Fibroblast of the aortic adventitia (primary cell): ENCODE measurements at places on chromosomes 7 and 10.

GRCh38 chr7:117600911-117601310 lies 121.1 kb downstream of the CFTR start:
- no peak for DNase-seq

DNA sequence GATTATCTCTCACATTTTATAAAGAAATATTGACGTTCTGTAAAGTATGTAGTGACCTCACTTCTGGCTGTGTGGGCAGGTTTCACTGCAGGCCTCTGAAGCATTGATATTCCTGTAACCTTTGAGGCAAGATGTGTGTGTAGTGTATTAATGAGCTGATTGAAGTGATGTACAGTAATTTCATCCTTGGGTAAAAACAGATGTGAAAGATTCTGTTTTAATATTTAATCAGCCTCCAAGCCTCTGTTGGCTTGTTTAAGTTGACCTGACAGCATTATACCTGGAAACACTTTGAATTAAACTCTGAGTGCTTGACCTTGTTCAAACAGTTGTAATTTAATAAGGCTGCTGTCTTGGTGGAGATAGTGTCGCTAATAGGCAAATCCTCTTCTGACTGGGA lies 74.9 kb downstream of the KAT6B start:
- no peak for DNase-seq

DNA sequence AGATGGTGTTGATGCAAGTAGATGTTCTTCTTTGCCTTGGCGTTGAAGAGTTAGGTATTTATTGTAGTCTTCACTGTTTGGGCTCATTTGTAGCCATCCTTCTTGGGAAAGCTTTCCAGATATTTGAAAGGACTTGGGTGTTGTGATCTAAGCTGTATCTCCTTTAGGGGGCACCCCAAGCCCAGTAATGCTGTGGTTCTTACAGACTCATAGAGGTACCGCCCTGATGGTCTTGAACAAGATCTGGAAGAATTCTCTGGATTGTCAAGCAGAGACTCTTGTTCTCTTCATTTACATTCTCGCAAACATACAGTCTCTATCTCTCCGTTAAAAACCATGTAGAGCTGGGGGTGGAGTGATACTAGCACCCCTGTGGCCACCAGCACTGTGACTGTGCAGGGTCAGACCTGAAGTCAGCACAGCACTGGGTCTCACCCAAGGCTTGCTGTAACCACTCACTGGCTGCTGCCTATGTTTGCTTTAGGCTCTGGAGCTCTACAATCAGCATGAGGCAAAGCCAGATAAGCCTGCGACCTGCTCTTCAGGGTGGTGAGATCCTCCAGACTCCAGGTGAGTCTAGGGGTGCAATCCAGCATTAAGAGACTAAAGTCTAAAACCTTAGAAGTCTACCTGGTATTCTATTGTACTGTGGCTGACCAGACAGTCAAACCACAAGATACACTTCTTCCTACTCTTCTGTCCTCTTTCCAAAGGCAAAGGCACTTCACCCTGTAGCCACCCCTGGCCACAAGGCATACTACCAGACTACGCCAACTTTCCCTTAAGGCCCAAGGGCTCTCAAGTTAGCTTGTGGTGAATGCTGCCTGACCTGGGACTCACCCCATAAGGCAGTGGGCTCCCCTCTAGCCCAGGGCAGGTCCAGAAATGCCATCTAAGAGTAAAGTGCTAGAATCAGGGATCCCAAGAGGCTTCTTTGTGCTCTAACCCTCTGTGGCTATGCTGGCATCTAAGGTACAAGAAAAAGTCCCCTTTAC lies 209.7 kb upstream of the TMEM196 start:
- DNase-seq, result peak; percentile 93

- peak; percentile 69 for DNase-seq
These were observed 32.2 kb upstream of the ZFAND2A start for GRCh38 chr7:1192171-1192676.

- DNase-seq, result no peak
These were observed 107.7 kb upstream of the BTBD16 start for GRCh38 chr10:122163174-122164022.

DNA sequence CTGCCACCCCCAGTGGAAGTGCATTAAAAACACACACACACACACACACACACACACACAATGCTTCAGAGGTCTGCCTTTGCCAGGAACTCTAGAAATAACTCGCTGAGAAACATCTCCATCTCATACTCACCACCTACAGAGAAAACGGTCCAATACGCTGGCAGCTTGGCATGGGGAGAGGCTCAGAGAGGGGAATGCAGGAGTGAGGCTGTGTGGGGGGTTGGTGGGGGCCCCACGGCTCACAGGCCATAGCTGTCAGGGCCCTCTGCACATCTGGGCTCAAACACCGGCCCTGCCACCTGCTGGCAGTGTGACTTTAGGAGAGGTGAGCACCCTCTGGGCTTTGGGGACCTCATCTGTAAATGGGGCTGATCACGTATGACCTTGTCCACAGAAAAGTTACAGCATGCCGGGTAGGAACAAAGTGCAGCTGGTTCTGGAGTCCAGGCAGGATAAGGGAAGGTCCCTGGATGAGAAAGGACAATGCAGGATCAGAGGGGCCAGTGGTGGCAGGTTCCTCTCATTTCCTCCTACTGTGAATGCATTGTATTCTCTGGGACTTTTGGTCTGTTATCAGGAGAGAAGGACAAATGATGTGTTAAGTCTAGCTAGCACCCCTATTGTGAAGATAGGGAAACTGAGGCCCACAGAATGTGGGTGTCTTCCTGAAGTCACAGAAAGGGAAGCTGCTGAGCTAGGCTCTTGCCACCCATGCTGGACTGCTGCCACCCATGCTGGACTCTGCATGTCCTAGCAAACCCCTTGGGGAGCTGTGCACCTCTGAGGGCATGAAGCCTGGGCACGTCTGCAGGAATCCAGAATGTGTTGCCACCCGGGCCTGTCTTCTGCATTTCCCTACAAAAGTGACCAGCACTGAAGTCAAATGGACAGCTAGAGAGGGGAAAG lies 404.6 kb downstream of the RPS24 start:
- DNase-seq, result no peak

DNA sequence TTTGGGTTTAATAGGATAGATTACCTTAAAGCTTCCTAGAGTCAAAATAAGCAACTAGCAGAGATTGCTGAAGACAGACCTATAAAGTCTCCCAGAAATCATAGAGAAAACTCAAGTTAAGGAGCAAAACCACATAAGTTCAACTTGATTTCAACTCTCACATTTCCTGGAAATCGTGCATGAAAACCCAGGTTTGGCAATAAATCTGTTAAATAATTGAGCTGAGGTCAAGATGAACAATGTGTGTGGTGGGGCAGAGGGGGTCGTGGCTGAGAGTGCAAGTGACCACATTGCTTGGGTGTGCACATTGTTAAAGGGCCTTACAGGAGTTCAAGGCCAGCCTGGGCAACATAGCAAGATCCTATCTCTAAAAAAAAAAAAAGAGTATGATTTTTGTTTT lies 636.5 kb downstream of the GALNT17 start:
- DNase-seq, result no peak

DNA sequence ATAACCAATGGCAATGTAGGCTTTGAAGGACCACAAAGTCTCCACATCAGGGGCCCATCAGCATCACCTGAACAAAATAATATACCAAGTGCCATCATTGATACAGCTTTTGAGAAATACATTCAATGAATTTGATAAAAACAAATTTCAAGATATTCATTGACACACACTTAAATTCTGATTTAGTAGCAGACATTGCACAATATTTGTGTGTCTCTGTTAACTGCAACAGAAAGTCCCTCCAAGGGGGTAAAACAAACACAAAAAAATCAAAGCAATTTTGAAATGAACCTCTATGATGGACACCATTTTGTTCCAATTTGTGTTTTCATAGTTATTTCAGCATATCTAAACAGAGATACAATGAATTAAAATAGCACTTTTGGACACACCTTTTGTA lies 86.8 kb upstream of the RSU1 start:
- no peak for DNase-seq

DNA sequence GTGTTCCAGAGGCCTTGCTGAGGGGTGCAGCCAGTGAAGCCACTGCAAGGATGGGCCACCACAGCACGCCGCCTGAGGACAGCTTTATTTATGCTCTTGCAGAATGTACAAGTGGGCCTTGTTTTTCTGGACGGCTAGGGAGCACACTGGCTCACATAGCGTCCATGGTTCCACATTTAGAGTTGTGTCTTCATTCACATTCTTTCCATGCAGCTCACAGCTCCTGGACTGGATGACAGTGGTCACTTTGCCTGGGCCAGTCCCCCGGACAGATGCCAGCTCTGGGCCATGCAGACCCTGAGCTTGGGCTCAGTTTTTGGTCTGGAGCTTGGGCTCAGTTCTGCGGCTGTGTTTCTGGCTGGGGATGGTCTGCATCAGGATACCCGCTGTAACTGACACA lies 2.6 kb upstream of the C10orf71 start:
- no peak for DNase-seq

DNA sequence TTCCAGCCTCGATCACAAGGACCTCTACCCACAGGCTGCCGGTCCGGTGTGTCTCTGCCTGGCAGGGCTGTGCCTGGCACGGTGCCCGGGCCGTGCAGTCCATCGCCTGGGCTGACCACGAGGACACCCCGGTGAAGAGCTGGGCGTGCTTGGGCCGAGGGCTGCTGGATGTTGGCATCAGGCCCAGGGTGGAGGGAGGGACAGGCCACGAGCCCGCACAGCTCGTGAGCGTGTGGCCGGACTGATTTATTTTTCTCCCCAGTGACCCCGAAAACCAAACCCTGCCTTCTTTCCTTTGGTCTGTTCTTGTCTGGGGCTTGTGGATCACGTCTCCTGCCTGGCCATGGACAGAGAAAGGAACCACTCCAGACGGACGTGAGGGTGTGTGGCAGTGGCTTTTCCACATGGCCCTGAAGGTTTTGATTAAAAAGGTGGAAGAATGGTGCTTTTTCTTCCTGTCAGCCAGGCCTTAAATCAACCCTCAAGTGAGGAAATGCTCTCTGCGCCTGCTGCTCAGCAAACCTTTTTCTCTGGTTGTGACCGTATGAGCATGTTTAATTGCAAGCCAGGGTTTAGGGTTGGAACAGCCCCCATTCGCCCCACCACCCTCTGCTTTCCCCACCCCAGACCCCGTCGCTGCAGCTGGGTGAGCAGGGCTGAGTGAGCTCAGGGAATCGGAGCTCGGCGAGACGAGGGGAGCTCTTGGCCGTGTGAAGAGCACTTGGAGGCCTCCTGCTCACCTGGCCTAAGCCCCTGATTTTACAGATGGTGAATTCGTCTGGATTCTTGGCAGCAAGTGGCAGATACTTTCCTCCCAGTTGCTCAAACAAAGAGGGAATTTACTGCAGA lies 130.1 kb downstream of the RGS10 start:
- peak; percentile 61 for DNase-seq

GRCh38 chr7:35418716-35419390 lies 165.0 kb upstream of the TBX20 start:
- DNase-seq, result no peak

- no peak for DNase-seq
These were observed 44.9 kb downstream of the DRGX start for GRCh38 chr10:49350846-49351532.

- DNase-seq, result no peak
These were observed 28.2 kb upstream of the TLL2 start for GRCh38 chr10:96541921-96542320.

- peak; percentile 18 for DNase-seq
These were observed 202.2 kb upstream of the ETV1 start for GRCh38 chr7:14191686-14192098.

- peak; percentile 85 for DNase-seq
These were observed 9.1 kb upstream of the ASIC3 start for GRCh38 chr7:151038951-151039849.

GRCh38 chr10:61411706-61412105 lies 41.5 kb downstream of the TMEM26 start:
- DNase-seq, result no peak

GRCh38 chr10:15046626-15047025 lies 2.9 kb downstream of the OLAH start:
- DNase-seq, result peak; percentile 69

DNA sequence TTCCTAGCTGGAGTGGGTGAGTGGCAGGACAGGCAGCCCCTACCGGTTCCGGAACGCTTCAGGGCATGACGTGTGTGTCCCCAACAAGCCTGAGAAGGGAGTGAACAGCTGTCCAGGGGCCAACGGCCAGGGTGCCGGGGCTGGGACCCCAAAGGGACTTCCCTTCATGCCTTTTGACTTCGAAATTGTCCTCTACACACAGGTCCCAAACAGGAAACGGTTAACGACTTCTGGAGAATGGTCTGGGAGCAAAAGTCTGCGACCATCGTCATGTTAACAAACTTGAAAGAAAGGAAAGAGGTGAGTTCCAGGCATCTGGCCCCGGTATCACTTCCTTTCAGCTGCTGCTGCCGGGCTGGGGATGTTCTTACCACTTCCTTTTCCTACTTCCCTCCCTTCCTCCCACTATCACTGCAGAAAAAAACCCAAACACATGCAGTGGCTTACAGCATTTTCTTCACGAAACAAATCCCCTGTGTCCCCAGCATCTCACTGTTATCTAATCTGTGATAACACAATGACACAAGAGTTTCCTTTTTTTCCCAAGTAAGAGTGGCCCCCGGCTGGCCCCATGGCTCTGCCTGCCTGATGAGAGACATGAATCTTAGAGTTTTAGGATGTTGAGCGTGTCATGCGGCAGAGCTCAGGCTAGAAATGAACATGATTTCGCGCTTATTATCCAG lies 63.2 kb downstream of the MKI67 start:
- no peak for DNase-seq

DNA sequence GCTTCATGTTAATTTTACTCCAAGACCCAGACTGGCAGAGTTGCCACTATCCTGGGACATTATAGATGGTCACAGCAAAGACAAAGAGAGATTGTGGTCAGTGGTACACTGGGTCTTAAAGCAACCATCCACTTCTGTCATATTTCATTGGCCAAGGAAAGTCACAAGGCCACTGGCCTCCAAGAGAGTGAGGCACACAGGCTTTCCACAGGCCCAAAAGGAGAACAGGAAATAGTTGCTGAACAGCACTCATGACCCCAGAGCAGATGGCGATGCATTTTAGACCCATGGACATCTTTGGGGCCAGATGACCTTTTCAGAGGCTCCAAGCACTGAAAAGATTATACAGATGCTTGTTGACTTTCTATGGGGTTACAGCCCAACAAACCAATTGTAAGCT lies 97.4 kb downstream of the ARID5B start:
- no peak for DNase-seq

DNA sequence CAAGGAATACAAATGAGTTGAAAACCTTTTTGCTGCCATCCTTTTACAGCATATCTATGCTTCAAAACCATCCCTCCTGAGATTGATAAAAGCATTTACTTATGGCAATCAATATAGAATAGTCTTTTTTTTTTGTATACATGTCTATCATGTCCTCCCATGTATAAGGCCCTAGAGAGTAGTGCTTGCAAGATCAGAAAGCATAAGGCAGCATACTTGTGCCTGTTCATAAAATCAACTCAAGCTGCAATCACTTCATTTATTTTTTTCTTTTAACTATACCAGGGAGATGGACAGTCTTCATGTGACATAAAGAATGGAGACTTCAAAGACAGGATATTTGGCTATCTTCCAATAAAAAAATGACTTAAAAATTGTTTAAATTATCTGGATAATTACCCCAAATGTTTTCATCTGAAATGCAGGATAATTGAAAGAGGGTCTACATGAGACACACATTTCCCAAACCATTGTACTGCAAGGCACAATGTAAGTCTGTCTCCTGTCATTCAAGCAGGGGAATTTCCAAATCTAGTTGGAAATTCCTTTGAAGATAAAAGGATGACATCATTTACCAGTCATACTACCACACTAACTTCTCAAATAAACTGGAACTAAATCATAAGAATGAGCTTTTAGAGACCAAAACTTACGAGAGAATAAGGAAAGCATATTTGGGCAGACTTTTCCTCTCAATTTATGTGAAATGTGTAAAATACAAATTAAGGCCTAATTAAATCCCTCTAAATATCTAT lies 22.5 kb downstream of the LRRN3 start:
- peak; percentile 79 for DNase-seq
